ENCODE measurements at places on chromosomes 11 and 22.

DNA sequence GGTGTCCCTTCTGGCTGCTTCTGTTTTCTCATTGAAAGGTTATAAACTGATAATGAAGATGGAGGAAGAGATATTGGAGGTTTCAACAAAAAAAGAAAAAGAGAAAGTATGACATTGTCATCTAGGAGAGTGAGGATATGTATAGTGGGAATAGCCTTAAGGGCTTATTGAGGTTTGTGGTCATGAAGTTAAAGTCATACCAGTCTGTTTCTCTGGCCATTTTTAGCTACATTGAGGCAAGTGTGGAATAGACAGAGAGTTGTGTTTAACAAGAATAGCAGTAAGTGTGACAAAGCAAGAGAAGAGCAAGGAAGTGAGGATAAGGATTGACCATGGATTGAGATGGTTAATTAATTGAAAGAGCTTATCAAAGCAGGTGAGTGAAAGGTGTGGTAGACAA lies 110.4 kb downstream of the ELP4 start:
- no peak for DNase-seq

- no peak for DNase-seq
These were observed 6.7 kb downstream of the SCARF2 start for GRCh38 chr22:20430720-20431510.

DNA sequence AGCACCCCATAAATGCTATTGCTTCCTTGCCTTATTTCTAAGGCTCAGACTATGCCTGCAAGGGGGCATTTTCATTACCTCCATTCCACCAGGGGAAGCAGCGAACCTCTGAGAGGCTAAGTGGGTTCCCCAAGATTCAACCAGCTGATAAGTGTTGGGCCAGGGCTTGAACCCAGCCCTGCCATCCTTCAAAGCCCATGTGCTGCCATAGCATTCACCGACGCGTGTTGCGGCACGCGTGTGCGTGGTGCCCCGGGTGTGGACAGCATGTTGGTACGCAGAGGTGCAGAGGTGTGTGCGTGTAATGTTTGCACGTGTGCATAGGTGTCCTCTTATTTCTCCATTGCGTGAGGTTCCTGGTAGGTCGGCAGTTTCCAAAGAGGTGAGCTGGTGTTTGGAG lies 66.0 kb upstream of the PPARA start:
- DNase-seq = no peak

- no peak for DNase-seq
These were observed 40.5 kb downstream of the DKK3 start for GRCh38 chr11:11967669-11968510.

DNA sequence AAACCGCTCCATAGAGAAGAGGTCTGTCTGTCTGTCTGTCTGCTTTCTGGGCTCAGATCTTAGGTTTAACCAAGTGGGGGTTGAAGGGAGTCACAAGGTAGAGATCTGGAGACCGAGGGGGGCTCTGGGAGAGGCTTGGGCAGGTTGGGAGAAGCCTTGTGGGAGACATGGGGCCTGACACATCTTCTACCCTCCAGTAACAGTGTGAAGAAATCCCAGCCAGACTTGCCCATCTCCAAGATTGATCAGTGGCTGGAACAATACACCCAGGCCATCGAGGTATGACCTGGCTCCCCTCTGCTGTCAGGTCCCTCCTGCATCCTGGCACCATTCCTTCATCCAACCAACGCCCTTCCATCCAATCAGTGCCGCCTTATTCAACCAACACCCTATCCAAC lies 7.4 kb downstream of the PRR33 start:
- no peak for DNase-seq

- no peak for DNase-seq
These were observed 1.1 kb downstream of the JHY start for GRCh38 chr11:122883646-122883979.

- no peak for DNase-seq
These were observed 59.2 kb downstream of the RAB38 start for GRCh38 chr11:88115828-88116755.

GRCh38 chr11:88420165-88420791 lies 82.7 kb upstream of the CTSC start:
- no peak for DNase-seq

- no peak for DNase-seq
These were observed 101.1 kb downstream of the GRIK4 start for GRCh38 chr11:120612513-120613263.

GRCh38 chr11:84524422-84525051 lies 1102.6 kb downstream of the DLG2 start:
- DNase-seq = no peak

GRCh38 chr11:73185680-73186293 lies 32.3 kb upstream of the P2RY2 start:
- no peak for DNase-seq

DNA sequence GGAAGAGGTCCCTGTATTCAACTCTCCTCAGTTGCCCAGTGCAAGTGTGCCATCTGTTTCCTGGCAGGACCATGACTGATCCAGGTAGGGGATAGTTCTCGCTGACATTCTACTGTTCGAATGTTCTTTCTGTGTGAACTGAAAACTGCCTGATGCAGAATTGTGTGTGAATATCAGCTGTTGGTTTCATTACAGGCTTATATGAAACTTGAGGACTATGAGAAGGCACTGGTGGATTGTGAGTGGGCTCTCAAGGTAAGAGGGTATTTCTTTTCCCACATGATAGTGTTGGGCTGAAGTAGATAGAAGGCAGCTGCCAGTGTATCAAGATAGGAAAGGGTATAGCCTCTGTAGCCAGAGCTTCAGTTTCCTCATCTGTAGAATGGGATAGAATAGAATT lies 15.3 kb downstream of the TTC12 start:
- no peak for DNase-seq

GRCh38 chr22:27153386-27153785 lies 496.0 kb downstream of the MIAT start:
- DNase-seq = no peak

GRCh38 chr11:48170241-48171233 lies 46.1 kb upstream of the OR4B1 start:
- no peak for DNase-seq

GRCh38 chr11:78927511-78927910 lies 352.8 kb upstream of the NARS2 start:
- no peak for DNase-seq

DNA sequence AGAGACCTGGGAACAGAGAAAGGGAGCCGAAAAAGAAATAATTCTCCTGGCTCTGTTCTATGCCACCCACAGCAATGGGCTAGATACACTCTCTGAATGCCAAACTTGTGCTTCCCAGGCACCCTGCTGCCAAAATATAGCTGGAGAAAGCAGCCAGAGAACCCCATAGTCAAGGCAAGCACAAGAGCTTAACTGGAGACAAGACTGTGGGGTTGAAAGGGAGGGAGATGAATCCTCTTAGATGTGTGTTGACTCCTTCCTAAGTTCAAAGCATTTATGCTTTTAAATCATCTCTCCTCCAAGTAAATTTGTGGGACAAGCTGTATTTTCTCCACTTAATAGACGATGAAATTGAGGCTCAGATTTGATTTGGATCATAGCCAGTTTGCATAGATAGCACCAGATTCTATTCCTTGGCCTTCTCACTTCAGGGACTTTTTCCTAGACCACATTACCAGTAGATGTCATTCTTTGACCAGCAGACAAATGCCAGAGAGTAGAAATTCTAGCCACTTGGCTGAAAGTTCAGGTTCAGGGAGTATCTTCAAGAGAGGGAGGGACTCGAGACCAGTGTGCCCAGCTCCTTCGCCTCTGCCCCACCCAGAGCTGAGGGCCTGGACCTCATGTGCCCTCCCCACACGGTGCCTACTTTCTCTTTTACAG lies 16.5 kb upstream of the ETS1 start:
- DNase-seq = no peak

DNA sequence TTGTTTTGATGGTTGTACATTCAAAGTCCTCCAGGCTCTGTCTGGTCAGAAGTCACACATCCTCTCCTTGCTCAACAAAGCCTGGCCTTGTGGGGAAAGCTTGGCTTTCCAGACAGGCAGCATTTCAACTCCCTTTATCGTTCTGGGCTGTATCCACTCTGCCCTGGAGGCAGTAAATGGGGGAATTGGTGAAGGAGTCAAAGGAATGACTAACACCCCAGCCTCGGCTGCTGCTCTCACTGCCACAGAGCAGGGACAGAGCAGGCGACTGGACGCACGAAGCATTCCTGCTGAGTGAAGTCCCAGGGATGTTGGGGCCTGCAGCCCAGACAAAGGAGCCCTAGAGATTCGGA lies 52.8 kb downstream of the WNT11 start:
- DNase-seq = no peak

DNA sequence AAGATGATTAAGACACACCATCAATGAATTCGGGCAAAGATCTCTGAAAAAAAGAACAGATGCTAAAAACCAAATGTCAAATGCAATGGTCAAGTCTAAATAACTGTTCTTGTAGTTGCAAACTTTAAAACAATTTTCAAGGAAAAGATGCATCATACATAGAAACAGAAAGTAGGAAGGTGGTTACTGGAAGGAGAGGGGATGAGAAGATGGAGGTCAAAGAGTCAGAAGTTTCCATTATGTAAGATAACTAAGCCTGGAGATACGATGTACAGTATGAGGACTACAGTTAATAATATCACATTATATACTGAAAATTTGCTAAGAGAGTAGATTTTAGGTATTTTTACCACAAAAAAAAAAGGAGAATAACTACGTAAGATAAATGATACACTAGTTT lies 27.1 kb downstream of the CWF19L2 start:
- no peak for DNase-seq

GRCh38 chr11:34191578-34191977 lies 86.1 kb downstream of the NAT10 start:
- no peak for DNase-seq

DNA sequence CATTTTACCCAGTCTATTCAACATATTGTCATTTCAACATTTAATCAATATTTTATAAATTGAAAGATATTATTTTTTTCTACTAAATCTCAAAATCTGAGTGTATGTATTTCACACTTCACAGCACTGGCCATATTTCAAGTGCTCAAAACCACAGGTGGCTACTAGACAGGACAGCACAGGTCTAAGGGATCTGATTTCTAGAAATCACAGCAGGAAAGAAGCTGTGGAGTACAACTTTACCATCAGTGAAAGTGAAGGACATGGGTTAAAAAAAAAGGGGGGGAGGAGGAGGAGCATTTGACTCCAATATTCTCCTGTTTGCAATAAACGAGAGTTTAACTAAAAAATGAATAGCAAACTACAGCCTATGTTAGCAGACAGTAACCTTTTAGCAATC lies 4.5 kb downstream of the PRDM10 start:
- no peak for DNase-seq

DNA sequence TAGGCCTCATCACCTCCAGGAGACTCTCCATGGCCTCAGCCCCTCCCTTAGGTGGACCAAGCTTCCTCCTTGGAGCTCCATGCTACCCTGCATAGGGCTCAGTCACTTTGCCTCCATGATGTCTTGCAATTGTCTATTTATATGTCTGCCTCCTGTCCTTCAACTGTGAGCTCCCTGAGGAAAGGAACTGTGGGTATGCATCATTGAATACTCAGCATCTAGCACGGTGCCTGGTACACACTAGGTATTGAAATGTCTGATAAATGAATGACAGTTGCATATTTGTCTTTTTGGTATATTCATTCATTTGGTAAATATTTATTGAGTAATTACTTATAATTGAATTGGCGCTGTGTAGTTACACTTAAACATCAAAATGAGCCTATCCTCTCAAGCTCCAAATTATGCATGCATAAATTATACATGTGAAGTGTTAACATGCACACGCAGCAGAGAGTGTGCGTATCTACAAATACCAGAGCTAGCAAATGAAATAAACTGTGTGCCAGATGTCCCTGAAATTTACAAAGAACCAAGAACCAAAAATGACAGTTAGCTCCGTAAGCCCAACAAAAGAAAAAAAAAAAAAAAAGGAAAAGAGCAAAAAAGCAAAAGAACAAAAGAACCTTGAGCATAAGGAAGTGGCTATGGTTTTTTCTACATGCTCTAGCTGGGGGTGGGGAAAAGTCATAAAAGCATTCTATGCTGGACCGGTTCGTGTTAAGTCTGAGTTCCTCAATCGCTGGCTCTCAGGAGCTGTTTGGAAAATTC lies 25.2 kb downstream of the GRAP2 start:
- no peak for DNase-seq

DNA sequence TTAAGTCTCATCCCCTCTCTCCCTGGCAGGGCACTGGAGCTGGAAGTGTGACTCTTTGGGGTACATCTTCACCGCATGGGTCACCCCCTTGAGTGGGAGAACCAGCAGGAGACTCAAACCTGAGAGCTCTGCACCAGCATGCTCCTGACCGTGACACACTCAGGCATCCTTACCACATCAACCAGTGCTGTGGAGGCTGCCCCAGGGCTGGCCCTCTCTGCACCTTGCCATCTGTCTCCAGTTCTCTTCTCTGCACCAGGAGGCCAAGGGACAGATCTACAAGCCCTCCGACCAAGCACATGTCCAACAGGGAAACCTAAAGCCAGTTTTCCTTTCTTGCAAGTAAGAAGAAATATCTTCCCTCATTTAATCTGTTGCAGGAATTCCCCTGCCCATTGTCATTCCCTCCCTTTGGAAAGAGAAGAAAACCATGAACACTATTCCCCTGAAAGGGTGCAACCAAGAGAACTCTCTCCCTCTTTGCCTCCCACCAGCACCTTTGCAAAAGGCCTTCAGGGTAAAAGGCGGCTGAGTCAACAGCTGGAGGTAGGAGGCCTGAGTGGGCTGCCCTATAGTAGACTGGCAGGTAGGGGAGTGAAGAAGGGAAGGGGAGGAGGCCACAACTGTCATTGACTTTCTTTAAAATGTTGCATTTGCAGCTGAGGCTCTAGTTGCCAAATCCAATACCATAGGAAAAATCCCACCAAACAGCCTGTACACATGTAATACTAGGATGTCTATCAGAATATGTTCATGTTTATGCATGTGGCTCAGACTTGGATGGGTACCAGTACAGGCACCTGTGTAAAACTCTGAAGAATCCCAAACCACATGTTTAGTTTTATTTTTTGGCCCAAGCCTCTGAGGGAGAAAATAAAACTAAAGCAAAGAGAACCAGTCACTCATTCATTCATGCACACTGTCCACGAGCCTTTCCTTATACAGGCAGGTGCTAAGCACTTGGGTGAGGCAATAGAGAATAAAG lies 117.0 kb downstream of the WT1 start:
- no peak for DNase-seq

DNA sequence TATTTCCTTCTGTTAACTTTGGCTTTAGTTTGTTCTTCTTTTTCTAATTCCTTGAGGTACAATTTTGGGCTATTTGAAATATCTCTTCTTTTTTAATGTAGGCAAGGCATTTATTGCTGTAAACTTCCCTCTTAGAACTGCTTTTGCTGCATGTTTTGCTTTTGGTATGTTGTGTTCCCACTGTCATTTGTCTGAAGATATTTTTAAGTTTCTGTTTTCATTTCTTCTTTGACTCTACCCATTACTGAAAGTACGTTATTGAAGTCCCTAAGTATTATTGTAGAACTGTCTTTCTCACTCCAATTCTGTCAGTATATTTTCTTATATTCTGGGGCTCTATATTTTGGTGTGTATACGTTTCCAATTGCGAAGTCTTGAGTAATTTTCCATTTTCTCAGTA lies 77.9 kb downstream of the KCNQ1OT1 start:
- DNase-seq = no peak

GRCh38 chr11:74980634-74981033 lies 8.1 kb upstream of the NEU3 start:
- no peak for DNase-seq

GRCh38 chr11:90845126-90845525 lies 622.3 kb upstream of the CHORDC1 start:
- DNase-seq = no peak
